ENCODE measurements at places on chromosomes 4 and X.
A peak's percentile ranks its signal among the peaks of the same experiment; 100 is the strongest.

GRCh38 chr4:133972586-133972985, 229.0 kb downstream of the PABPC4L start:
- no peak for DNase-seq

DNA sequence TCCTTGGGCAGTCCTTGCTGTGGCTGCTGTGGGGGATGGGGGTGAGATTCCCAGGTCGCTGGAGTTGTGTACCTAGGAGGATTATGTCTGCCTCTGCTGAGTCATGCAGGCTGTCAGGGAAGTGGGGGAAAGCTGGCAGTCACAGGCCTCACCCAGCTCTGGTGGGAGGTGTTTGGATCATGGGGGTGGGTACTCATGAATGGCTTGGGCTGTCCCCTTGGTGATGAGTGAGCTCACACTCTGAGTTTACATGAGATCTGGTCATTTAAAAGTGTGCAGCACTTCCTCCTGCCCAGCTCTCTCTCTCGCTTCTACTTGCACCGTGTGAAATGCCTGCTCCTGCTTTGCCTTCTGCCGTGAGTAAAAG, 24.6 kb upstream of the PDLIM3 start:
- no peak for DNase-seq

DNA sequence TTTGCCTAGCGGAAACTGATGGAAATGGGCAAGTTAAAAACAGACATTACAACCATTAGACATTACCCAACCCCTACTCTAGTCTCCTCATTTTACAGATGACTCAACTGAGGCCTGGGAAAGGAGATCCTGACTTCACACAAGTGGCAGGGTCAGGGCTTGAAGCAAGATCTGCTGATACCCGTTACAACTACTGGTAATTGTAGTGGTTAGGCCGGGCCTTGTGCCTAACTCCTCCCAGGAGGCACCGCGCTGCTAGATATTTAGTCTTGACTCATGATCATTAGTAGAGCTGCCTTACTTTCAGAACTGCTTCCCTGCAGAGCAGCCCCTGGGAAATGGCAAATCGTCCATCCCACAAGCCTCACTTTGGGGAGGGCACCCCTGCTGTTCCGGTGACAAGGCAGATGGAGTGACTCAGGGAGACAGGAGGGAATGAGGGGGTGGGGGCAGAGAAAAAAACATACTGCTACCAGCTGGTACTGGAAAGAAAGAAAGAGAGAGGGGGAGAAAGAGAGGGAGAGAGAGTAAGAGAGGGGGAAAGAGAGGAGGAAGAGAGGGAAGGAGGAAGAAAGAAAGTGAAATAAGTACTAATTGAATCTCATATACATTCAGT, 12.2 kb downstream of the ARHGEF6 start:
- peak; percentile 79 for DNase-seq

DNA sequence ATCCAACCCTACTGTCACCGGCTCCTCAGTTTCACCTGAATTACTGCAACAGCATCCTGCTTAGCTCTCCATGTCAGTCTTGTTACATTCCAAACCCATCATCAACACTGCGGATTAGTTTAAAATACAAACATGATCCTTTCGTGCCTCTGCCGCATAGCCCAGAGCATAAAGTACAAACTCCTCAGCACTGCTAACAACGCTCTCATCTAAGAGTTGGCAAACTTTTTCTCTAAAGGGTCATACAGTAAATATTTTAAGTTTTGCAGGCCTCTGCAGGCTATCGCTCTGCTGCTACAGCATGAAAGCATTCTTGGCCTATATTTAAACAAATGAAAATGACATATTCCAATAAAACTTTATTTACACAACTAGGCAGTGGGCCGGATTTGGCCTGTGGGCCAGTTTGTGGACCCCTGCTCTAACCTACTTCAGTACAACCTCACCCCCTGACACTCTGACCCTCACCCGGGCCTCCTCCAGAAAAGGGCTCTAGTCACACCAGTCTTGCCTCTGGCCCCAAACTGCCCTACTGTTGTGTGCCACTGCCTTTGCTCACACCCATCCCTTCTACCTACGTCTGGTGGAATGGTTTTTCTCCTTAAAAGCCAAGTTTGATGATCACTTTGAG, 7.2 kb downstream of the STX18 start:
- DNase-seq, result no peak
